ENCODE measurements at places on chromosomes 2 and 18. TPM values are rescaled to one million over a fixed set of nuclear protein-coding genes. Genes with fewer than 3 reads are reported as not detected.

NPC1 gene
- total RNA-seq: 42.4 TPM

KYNU gene
- total RNA-seq: 0.72 TPM

SLC9A4 gene
- total RNA-seq: 0.07 TPM

FOXD4L1 gene
- total RNA-seq: not detected

PIEZO2 gene
- total RNA-seq: 5.3 TPM

TWIST2 gene
- total RNA-seq: 2.5 TPM

FEV gene
- total RNA-seq: not detected

CCDC68 gene
- 2.2 TPM for total RNA-seq

UGT1A4 gene
- not detected for total RNA-seq

DNA sequence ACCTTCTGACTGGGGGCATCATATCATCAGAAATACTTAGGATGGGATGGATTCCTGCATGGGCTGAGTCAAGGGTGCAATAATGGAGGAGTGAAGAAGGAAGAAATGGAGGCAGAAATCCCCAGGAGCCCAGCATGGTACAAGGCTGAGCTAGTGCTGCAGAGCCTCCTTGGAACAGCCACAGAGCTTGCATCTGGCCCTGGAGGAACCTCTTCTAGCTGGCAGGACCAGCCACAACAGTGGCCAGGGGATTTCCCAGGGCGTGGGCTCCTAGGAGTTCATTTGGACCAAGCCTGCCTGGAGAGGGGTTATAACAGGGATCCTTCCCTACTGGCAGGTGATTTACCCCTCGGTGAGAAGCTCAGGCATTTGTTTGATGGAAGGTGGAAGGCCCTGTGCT is 4.7 kb upstream of the IL37 start:
- H3K27me3 ChIP-seq: no peaks in the 10 kb centered on the region
- H3K27ac ChIP-seq: no peak overlapping the region

DNA sequence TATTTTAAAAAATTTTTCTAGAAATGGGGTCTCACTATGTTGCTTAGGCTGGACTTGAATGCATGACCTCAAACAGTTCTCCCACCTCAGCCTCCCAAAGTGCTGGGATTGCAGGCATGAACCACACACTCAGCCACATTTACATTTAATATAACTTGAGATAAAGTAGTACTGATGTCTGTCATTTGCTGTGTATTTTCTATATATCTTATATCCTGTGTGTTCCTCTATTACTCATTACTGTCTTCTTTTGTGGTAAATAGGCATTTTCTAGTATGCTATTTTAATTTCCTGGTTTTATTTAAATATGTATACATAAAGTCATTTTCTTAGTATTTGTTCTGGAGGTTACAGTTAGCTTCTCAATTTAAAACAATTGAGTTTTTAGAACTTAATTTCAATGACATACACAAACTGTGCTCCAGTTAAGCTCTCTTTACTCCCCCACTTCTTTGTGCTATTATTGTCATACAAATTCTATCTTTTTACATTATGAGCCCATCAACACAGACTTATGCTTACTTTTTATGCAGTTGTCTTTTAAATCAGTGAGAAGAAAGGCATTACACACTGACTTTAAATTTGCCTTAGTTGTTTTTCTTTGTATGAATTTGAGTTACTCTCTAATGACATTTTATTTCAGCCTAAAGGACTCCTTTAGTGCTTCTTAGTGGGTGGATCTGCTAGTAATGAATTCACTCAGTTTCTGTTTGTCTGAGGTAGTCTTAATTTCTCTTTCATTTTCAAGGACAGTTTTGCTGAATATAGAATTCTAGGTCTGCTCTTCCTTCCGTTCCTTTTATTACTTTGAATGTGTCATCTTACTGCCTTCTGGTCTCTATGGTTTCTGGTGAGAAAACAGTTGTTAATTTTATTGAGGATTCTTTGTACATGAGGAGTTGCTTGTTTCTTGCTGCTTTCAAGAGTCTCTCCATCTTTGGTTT is 6.2 kb upstream of the INPP4A start:
- H3K4me1 ChIP-seq: no peaks in the 10 kb centered on the region
- DNase-seq: no peak
- no peaks in the 10 kb centered on the region for H3K36me3 ChIP-seq
- no peak overlapping the region for H3K27ac ChIP-seq

DNA sequence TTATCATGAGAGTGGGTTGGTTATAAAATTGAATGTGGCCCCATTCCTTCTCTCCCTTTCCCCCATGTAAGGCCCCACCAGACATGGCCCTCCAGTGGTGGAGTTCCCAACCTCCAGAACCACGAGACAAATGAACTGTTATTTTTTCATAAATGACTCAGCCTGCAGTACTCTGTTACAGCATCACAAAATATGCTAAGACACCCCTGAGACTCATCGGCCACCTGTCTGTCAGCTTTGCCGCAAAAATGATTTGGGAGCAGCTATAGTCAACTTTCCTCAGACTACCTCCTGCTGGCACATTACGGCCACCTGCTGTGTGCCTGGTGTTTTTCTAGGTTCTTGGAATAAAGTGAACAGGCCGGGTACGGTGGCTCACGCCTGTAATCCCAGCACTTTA is 21.4 kb upstream of the C1QL2 start:
- no peak overlapping the region for H3K4me3 ChIP-seq
- no peaks in the 10 kb centered on the region for H3K27me3 ChIP-seq
- no peak for DNase-seq
- no peaks in the 10 kb centered on the region for H3K36me3 ChIP-seq
- H3K27ac ChIP-seq: no peak overlapping the region

DNA sequence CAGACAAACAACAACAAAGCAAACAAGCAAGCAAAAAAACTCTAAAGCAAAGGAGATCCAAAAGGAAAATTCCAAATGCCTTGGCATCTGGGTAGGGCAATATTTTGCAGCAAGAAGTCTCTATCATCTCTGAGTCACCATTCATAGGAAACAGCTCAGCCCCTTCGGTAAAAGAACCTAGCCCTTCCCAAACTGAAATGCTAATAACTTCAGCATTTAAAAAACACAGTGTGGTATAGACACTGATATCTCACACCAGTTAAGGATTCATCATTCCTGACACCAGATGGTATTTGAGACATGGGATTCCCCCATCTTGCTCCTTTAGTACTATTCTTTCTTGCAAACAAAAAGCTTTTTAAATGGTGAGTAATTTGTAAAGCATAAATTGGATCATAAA is 491.8 kb downstream of the TXNL1 start:
- no peak overlapping the region for H3K4me3 ChIP-seq
- peaks cover 10% of the 10 kb centered on the region for H3K4me1 ChIP-seq
- H3K36me3 ChIP-seq: no peaks in the 10 kb centered on the region
- H3K27me3 ChIP-seq: no peaks in the 10 kb centered on the region
- no peak for DNase-seq
- no peak overlapping the region for H3K27ac ChIP-seq

- peaks cover 2% of the 10 kb centered on the region for H3K27me3 ChIP-seq
- peaks cover 4% of the 10 kb centered on the region for H3K4me1 ChIP-seq
- H3K27ac ChIP-seq: no peak overlapping the region
- H3K4me3 ChIP-seq: no peak overlapping the region
- H3K36me3 ChIP-seq: no peaks in the 10 kb centered on the region
Observed at GRCh38 chr18:7177116-7177744, 53.7 kb upstream of the LRRC30 start.

GRCh38 chr2:65353927-65354326 is 78.5 kb downstream of the SPRED2 start:
- no peak for DNase-seq
- H3K27ac ChIP-seq: no peak overlapping the region
- H3K4me3 ChIP-seq: no peak overlapping the region
- no peaks in the 10 kb centered on the region for H3K36me3 ChIP-seq

DNA sequence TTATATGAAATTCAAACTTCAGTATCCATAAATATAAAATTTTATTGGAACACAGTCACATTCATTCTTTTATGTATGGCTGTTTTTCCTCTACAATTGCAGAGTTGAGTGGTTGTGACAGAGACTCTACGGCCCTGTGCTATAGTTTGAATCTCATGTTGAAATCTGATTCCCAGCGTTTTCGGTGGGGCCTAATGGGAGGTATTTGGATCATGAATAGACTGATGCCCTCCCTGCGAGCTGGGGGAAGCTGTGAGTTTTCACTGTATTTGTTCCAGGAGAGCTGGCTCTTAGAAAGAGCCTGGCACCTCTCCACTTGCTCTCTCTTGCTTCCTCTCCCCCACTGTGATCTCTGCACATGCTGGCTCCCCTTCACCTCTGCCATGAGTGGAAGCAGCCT is 1.7 kb downstream of the PFN4 start:
- peaks cover 11% of the 10 kb centered on the region for H3K4me1 ChIP-seq
- no peak for DNase-seq
- H3K27me3 ChIP-seq: no peaks in the 10 kb centered on the region
- no peaks in the 10 kb centered on the region for H3K36me3 ChIP-seq
- H3K27ac ChIP-seq: no peak overlapping the region

GRCh38 chr18:9446839-9447238 is 28.5 kb upstream of the RALBP1 start:
- no peaks in the 10 kb centered on the region for H3K27me3 ChIP-seq
- DNase-seq: no peak

All from astrocyte (in vitro differentiated cells and primary cell).